ENCODE measurements at places on chromosomes 7 and 10.

DNA sequence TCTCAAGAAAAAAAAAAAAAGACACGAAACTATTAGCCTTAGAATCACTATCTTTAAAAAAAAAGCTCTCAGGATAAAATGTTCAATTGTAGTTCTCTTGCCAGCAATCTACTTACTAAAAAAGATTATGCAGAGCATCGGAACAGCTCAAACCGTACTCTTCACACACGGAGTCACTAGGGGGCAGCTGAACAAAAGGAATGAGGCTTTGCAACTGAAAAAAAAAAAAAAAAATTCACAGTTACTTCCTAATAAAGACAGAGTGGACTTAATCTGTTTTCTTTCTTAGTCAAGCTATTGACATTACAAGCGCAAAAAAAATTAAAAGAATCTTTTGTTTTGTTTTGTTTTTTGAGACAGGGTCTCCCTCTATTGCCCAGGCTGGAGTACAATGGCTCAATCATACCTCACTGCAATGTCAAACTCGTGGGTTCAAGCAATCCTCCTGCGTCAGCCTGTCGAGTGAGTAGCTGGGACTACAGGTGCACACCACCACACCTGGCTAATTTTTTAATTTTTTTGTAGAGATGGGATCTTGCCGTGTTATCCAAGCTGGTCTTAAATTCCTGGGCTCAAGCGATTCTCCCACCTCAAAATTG is 11.5 kb downstream of the PMS2 start:
- peak; percentile 46 for DNase-seq

- no peak for DNase-seq
Observed at GRCh38 chr10:122426829-122427228, 27.6 kb upstream of the ARMS2 start.

GRCh38 chr7:127847641-127848040 is 183.6 kb downstream of the LRRC4 start:
- no peak for DNase-seq

DNA sequence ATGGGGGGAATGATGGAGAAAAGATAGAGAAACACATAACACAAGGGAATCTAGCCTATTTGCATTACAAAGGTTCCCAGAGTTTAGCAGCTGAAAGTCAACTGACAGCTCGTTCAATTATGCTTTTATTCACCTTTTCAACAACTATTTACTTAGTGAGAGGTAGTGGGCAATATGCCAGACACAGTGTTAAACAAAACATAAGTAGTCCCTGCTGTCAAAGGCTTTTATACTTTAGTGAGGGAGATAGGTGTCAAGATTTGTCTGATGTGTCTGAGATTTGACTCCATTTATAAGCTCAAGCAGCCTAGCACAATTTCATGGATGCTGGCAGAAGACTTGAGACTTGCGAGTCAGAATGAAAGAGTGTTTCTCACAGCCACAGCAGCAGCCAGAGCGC is 549.0 kb upstream of the VSTM2A start:
- DNase-seq, result no peak

DNA sequence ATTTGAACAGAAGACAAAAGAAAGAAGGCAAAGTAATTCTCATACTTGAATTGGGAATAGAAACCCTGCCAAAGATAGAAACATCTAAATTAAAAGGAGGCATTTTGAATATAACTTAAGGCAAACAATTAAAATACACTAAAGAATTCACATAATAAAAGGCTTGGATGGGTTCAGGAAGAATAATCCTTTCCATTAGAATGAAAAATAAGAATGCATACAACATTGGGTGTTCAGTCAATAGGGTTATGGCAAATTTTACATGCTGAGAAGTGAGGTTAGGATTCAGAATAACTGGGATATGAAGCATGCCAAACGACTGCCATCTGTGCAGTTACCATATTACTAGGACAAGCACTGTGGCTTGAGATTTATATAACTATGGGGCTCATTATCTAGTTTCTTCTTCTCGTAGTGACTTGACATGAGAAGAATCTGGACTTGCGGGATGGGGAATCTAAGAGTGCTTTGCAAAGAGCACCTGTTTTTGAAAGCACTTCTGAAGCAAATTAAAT is 326.5 kb downstream of the THSD7A start:
- DNase-seq, result no peak

- DNase-seq, result no peak
Observed at GRCh38 chr10:43649185-43649523, 473 bp upstream of the ZNF32 start.

DNA sequence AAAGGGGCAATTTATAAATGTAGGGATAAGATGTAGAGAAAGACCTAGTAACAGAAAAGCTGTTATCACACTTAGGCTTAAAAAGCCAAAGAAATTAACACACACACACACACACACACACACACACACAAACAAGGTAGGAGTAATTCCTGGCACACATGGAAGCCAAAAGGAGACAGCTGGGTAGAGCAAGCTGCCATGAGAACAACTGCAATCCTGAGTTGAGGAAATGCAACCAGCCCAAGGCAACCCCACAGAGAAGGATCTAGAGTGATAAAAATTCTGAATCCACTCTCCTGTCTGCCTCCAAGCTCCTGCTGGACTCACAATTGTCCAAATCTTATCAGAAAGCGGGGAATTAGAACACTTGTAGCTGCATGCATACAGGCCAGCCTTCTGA is 229.1 kb upstream of the DGKB start:
- no peak for DNase-seq

GRCh38 chr7:80883154-80884025 is 35.5 kb downstream of the SEMA3C start:
- DNase-seq, result no peak

GRCh38 chr7:116955801-116956476 is 2.6 kb downstream of the ST7 start:
- DNase-seq, result peak; percentile 67

DNA sequence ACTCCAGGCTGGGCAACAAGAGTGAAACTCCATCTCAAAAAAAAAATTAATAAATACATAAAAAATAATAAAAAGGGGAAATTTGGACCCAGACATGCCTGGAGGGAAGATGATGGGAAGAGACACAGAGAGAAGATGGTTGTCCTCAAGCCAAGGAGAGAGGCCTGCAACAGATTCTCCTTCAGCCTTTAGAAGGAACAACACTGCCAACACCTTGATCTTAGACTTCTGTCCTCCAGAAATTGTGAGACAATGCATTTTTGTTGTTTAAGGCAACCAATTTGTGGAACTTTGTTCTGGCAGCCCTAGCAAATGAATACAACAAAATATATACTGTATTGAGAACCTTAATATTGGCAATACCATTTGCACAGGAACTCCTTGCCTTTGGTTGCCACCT is 180.3 kb upstream of the TNS3 start:
- no peak for DNase-seq

GRCh38 chr10:128429835-128430513 is 303.8 kb upstream of the MKI67 start:
- DNase-seq, result no peak

- DNase-seq, result no peak
Observed at GRCh38 chr10:75493464-75493863, 62.0 kb downstream of the LRMDA start.

- DNase-seq, result no peak
Observed at GRCh38 chr7:76395965-76396726, 13.4 kb downstream of the SSC4D start.

GRCh38 chr10:51367127-51367526 is 292.8 kb downstream of the PRKG1 start:
- no peak for DNase-seq

DNA sequence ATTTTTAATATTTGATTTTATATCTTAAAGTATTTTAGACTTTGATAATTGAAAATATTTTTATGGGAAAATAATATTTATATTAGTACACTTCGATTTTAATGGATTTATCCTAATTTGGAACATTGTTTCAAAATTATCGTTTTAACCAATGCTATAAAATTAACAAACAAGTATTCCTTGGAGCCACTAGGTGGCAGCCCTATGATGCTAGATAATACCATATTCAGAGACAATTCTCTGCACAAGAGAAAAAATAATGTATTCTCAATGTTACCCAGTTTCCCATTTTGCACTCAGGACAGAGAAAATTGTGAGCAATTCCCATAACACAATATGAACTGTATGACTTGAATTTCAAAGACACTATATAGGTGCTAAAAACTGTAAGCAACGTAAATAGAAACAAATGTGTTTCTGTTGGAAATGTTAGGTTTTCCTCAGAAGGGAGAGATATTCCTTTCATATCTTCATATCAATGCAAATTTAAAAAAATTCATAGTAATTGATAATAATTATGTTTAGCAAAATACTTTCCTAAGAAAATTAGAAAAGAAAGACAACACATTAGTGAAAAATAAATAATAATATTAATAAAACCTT is 237.8 kb downstream of the SEMA3E start:
- DNase-seq, result peak; percentile 11

GRCh38 chr7:26724795-26725194 is 139.6 kb downstream of the SKAP2 start:
- DNase-seq, result no peak

DNA sequence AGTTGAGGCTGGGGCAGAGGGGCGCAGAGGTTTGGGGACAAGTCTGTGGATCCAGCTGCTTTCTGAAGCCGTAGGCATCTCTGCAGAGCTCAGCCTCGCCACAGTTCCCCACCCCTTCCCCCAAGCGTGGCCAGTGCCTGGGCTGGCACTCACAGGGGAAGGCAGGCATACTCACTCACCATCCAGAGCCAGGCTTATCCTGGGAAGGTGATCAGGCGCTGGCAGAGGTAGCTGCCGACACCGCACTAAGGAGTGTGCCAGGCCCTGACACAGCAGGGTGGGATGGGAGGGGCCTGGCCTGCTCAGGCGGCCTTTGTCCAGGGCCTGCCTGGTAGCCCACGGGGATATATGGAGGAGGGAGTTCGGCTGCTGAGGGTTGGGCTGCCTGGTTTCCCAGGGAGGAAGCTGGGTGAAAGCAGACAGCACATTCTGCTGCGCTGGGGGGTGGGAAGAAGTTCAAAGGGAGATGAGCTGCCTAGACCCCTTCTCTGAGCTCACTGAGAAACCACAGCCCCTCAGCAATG is 15.9 kb downstream of the VSIR start:
- no peak for DNase-seq

DNA sequence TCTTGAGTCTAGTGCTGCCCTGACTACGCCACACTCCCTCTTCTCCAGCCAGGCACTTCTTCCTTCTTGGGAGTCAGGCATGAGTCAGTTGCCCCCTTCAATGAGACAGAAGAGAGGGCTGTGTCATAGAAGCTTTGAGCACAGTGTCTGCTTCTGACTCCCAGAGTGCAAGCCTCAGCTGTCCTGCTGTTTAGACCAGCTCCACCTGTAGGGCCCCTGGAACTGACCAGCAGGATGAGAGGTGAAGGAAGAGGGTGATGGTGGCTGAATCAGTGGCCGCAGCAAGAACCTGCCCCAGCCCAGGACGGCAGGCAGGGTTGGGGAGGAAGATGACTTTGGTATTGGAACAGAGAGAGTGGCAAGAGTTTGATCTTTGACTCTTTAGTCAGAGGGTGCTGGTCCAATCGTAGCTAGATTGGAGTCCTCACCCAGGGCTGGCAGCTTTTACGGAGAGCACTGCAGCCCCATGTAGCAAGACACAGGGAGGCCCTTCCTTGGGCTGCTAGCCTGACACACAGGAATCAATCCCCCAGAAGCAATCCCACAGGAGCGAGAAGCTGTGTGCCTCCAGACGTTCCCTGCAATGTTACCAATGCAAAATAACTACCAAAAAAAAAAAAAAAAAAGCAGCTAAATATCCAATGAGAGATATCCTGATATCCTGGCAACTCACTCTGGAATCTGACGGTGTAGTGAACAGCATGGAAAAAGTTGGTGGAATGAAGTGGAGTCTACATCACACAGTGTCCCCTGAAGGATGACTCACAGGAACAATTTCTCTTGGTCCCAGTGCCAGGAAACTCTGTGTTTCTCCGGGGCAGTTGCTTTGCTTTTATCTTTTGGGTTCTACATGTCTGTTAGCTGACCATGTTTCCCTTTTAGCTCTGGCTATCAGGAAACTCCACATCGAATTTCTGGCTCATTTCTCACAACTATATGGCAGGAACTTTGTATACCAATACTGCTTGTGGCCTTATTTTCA is 6.9 kb downstream of the C10orf62 start:
- no peak for DNase-seq

GRCh38 chr10:130739757-130740145 is 571.8 kb downstream of the TCERG1L start:
- DNase-seq, result no peak

GRCh38 chr7:88523645-88524044 is 217.0 kb upstream of the STEAP4 start:
- DNase-seq, result no peak

DNA sequence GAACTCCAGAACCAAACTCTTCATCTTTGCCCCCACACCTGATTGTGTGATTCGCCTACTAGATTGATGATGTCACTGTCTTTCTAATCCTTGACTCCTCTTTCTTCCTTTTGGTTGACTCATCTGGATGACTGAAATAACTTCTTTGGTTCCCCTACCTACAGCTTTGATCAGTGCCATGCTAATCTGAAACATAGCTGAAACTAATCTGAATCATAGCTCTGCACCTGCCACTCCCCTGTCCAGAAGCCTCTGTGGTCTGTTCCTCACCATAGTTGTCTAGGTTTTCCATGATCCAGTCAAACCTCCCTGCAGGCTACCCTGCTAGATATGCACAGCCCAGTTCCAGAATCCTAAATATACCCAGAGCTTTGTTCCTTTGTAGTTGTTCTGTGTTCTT is 51.9 kb downstream of the ZNF365 start:
- peak; percentile 49 for DNase-seq

- DNase-seq, result no peak
Observed at GRCh38 chr10:64159910-64160872, 639.0 kb downstream of the REEP3 start.

DNA sequence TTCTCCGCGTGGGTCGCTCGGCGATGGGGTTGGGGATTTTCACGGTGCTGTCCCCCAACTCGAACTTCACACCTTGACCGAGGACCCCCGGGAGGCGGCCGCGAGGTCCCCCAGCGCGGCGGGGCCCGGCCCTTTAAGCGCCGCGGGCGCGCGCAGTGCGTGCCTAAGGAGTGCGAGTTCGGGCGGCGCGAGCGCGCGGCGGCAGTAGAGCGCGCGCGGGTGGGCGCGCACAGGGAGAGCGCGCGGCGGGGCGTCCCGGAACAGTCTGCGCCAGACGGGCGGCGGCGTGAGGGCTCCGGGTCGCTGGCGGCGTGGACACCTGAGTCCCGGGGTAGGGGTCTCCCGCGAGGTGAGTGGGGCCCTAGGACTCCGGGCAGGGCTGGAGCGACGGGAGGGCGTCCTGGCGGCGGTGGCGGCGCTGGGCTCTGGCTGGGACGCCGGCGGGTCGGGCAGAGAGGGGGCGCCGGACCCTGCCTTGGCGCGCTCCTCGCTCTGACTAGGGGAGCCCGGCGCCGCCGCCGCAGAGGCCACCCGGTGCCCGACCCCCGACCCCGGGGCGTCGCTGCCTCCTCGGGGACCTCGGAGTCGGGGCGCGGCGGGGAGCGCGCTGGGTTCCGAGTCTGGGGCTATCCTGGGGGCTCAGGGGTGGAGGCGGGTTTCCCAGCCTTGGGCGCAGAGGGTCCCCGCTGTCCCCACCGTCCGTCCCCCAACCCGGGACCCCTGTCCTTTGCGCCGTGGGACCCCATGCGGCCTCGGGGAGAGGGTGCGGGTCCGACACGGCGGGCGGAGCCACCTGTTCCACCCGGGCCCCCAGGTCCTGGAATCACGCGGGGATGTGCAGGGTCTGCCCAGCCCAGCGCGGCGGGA is at the start of gene PROSER2:
Gene PROSER2, plus strand, starts transcription at position 235 of the 867 bp plus-strand sequence. CDS start 28,722 bp downstream, outside the sequence.
- DNase-seq, result peak; percentile 27
